Panc1 (cell line): ENCODE measurements at places on chromosomes 11 and 22.

- no peak for DNase-seq
Measured at GRCh38 chr11:36177836-36178235, 111.4 kb downstream of the COMMD9 start.

DNA sequence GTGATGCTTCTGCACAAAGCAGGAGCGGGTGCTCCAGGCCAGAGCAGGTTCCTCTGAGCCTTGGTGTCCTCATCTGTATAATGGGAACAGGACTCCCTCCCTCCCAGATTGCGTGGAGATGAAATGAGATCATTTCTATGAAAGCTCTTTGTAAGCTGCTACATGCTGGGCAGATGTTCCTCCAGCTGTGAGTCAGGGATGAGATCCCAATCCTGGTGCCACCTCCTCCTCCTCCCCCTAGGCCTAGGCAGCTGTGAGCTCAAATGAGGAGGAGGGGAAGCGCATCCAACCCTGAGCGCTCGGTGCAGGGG, 7.0 kb upstream of the CABP2 start:
- DNase-seq: no peak

DNA sequence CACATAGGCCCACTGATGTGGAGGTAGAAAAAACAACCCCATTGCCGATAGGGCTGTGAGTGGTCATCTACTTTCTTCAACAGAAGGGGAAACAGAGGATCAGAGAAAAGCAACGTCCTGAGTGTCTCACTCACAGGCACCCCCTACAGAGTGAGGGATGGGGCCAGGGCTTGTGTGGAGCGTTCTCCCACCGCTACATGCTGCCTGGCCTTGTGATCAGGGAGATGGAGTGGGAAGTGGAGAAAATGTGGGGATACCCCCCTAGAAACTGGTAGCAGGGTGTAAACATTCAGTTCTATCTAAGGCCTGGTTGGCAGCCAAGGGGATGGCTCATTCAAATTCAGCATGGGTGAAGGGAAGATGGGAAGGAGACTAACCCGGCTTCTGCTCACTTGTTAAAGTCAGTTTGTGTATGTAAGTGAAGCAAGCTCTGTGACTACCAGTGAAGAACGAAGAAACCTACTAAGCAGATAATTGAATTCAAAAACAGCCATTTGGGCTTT, 73.0 kb upstream of the NAV2 start:
- DNase-seq: no peak

GRCh38 chr22:38026130-38027111, 30.8 kb upstream of the PICK1 start:
- no peak for DNase-seq

DNA sequence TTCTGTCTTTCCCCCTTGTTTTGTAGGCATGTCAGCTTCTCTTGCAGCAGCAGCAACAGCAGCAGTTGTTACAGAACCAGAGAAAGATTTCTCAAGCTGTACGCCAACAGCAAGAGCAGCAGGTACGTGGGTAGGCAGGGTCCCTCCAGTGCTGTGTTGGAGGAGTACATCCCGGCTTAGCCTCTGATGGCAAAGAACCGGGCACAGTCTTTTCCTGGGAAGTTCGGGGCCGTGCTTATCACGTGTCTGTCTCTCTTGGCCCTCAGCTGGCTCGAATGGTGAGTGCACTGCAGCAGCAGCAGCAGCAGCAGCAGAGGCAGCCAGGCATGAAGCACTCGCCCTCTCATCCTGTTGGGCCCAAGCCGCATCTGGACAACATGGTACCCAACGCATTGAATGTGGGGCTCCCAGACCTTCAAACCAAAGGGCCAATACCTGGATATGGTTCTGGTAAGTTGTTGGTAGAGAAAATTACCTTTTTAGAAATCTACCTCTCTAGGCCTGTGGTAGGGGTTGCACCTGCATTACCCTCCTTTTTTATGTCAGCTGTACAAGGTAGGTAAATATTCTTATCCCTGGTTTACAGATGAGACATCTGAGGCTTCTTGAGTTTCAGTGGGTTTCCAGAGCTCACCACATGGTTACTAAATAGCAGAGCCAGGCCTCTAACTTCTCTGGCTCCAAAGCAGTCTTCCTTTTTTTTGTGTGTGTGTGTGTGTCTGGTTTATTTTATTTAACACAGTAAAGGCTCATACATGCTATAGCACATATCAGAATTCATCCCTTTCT, 45.2 kb upstream of the ADSL start:
- DNase-seq: no peak

DNA sequence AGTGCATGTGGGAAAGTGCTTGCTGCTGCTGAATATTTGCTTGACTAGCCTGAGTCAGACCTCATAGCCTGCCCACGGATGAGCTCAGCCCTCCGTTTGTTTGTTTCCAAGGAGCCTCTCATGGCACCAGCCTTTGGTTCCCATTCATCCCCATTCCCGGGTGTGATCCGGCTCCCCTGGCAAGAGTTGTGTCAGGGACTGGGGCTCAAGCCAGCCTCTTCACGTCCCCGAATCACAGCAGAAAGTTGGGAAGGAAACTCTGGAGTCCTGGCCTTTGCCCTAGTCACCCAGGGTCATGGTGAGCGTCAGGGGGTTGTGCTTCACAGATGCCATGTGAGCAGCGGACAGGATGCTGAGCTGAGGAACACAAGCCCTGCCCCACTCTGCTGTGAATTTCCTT, 13.8 kb downstream of the SEC14L3 start:
- no peak for DNase-seq

- DNase-seq: no peak
Measured at GRCh38 chr22:40023341-40023841, 28.6 kb downstream of the FAM83F start.

GRCh38 chr11:130448039-130448415, 418 bp upstream of the ADAMTS15 start:
- DNase-seq: no peak

DNA sequence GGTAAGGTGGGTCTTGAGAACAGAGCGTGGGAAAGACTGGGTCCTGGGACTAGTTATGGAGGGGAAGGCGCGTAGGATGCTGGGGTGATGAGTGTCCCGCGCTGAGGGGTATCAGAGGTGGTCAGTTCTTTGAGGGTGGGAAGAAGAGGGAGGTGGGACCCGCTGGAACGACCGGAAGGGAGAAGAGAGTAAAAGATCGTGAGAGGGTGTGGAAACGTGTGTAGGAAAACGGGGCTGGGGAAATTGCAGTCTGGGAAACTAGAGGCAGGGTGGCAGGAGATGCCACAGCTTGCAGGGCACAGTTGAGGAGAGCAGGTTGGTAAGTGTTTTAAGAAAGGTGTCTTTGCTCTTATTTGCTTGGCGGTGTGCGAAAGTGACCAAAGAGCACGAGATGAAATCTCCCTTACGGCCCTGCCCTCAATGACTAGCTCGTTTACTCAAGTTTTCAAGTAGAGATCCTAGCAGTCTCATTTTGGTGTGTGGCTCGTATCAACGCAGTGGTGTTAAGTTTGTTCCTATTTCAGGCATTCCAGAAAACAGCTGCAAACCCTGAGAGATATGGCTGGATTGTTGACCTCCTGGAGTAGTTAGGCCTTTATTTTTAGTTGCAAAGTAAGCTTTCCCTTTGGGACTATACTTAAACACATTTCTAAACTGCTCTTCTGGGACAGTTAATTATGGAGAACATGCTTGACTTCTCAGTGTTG, 615 bp downstream of the STT3A start:
- peak; percentile 4 for DNase-seq

- no peak for DNase-seq
Measured at GRCh38 chr22:30989474-30989873, 20.4 kb downstream of the TUG1 start.

DNA sequence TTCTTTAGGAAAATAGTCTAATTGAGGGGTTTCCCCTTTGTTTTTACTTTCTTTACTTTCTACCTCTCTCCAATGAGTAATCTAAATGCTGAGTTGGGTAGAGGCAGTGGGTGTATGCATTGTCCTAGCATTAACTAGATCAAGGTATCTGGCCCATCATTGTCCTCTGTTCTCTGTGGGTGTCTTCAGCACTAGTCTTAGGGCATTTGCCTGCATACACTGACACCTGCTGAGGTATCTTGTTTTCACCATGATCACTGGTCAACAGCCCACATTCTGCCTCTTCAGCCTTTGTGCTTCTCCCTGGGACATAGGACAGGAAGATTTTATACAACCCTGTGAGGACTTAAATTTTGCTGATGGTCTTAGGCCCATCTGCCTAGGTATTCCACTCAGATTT, 371.1 kb downstream of the RAB38 start:
- no peak for DNase-seq

DNA sequence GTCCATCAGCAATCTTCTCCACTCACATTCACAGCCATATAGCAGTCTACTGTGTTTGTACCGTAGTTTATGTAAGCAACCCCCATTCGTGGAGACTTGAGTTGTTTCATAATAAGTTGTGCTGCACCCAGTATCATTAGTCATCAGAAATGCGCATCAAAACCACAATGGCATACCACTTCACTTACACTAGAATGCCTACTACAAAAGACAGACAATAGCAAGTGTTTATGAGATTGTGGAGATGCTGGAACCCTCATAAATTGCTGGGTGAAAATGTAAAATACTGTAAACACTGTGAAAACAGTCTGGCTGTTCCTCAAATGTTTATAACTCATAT, 133.3 kb downstream of the ATXN10 start:
- peak; percentile 67 for DNase-seq

DNA sequence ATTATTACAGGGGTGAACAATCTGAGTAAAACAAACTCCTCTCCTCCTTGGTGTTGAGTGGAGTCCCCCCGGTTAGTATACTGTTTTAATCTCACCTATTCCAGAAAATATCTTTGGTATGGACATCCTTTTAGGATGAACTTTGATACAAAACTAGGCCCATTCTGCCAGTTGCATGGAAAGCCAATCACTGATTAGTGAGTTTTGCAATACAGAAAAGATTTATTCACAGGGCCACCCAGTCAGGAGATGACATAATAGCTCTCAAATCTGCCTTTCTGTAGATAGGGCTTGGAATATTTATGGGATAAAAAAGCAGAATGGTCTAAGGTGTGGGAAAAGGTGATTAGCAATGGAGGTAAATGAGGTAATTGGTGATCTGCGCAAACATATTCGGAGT, 30.3 kb upstream of the SLC22A25 start:
- DNase-seq: no peak

DNA sequence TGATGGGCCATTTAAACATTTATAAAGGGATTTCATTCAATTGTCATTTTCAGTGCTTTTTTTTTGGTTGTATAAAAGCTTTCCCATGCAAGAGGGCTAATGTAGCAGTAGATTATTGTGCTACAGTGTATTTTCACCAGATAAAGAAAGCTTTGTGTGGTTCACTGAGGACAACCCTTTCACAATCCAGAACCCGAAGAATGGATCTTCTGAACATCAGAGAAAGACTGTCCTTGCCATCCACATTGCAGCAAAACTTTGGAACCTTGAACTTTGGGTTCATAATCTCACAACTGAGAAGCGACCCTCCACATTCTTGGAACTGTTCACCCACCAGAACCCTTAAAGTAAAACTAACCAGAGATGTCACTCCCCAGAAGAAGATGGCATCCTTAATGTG, 9.3 kb downstream of the APOBEC3H start:
- DNase-seq: no peak

DNA sequence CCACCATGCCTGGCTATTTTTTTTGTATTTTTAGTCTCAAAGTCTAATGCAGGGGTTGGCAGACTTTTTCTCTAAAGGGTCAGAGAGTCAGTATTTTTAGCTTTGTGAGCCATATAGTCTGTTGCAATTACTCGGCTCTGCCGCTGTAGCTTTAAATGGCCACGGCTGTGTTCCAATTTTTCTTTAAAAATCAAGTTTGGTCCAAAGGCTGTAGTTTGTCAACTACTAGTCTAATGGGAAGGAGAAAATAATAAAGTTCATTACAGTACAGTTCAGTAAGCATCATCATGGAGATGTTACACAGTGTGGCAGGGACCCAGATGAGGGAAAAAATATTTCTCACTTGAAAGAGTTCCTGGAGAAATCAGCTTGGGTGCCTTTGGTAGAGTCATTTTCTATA, 107.6 kb downstream of the CSNK2A3 start:
- DNase-seq: no peak

- no peak for DNase-seq
Measured at GRCh38 chr11:128905345-128906184, 14.4 kb downstream of the KCNJ5 start.

- no peak for DNase-seq
Measured at GRCh38 chr11:82892611-82893169, 7.5 kb downstream of the PRCP start.

DNA sequence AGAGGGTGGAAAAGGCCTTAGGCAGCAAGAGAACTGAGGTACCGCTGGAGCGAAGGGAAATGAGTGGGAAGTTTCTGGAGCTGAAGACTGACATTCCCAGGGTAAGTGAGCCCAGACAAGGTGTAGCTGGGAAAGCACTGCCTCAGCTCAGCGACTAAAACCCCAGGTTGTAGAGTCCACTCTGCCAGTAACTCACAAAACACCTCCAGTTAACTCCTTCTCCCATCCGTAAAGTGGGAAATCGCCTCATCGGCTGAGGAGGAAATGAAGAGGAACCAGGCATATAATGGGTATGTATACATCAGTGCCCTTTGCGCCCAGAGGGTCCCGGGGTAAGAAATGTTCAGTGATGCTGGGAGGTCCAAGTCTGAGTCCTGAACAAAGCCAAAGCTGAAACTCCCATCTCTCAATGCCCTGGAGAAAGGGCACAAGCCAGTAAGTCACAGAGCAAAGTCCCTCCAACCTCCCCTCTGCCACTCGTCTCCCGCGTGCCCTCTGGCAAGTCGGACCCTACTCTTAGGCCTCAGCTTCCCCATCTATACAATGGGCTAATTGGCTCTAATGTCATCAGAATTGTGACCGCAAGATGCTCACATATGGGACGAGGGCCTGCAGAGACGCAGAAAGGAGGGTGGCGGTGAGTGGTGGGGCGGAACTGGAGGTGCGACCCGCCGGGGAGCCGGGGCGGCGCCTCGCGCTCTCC, 588 bp downstream of the VPS37C start:
- DNase-seq: no peak

GRCh38 chr22:43481568-43482317, 69.9 kb downstream of the MPPED1 start:
- no peak for DNase-seq

GRCh38 chr11:15805726-15806125, 550.6 kb downstream of the SOX6 start:
- no peak for DNase-seq

- DNase-seq: no peak
Measured at GRCh38 chr22:33515795-33516194, 404.5 kb downstream of the LARGE1 start.

DNA sequence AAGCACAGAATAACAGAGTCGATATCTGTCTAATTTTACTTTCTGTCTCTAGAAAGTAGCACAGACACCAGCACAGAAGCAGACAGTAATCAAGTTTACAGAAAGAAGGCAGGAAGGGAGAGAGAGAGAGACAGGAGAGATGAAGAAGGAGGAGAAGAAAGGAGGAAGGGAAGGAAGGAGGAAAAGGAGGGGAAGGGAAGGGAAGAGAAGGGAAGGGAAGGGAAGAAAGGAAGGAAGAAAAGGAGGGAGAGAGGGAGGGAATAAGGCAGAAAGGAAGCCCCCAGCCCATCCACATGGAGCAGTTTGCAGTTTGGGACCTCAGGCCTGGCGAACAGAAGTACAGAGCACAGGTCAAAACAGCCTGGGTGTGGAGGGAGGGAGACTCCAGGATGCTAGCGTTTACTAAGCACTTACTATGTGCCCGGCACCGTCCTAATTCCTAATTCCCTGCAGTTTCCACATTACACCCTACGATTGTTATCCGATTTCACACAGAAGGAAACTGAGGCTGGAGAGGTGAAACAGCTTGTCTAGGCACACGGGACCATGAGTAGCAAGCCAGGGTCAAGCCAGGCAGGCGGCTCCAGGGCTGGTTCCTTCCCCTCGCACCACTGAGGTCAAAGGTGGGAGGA, 46.0 kb upstream of the WNT7B start:
- no peak for DNase-seq

GRCh38 chr22:48746789-48747425, 1080.8 kb downstream of the BRD1 start:
- no peak for DNase-seq
